WTC11 (cell line): ENCODE measurements at places on chromosomes 3 and 15. TPM values are rescaled to one million over a fixed set of nuclear protein-coding genes. Genes with fewer than 3 reads are reported as not detected.
A peak's percentile ranks its signal among the peaks of the same experiment; 100 is the strongest.

Gene PP2D1
- total RNA-seq = not detected in 3 replicates

GRCh38 chr3:186234152-186234551 lies 125.3 kb upstream of the ETV5 start:
- no peaks in the 10 kb centered on the region for H3K36me3 ChIP-seq
- peaks cover 9% of the 10 kb centered on the region for H3K4me1 ChIP-seq
- no peak for DNase-seq
- no peak overlapping the region for H3K4me3 ChIP-seq

- no peak overlapping the region for H3K27ac ChIP-seq
- H3K36me3 ChIP-seq = peaks cover 23% of the 10 kb centered on the region
- no peak overlapping the region for H3K4me3 ChIP-seq
- no peak for DNase-seq
- H3K27me3 ChIP-seq = no peaks in the 10 kb centered on the region
- H3K4me1 ChIP-seq = peaks cover 36% of the 10 kb centered on the region
Measured at GRCh38 chr15:69194025-69194827, 33.8 kb downstream of the GLCE start.

DNA sequence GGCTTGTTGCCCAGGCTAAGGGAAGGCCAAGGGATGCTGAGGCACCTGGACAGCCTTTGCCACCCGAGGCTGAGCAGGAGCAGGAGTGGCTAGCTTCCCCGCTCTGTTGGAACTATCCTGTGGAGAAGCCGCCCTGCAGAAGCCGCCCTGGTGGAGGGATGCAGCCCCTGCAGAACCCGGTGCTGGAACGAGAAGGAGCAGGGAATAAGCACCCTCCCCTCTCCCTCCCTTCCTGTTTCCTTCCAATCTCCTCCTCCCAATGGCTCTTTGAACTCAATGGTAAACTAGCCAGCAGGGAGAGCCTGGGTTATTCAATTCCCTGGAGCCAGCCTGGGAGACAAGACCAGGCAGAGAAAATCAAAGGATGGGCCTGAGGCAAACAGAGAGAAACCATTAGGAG lies 11.8 kb upstream of the HRG start:
- peaks cover 22% of the 10 kb centered on the region for H3K4me1 ChIP-seq
- H3K36me3 ChIP-seq = peaks cover 29% of the 10 kb centered on the region
- peaks cover 11% of the 10 kb centered on the region; the same call in 1 of the 2 replicates for H3K27me3 ChIP-seq
- H3K27ac ChIP-seq = no peak overlapping the region
- peak; percentile 72 for DNase-seq

DNA sequence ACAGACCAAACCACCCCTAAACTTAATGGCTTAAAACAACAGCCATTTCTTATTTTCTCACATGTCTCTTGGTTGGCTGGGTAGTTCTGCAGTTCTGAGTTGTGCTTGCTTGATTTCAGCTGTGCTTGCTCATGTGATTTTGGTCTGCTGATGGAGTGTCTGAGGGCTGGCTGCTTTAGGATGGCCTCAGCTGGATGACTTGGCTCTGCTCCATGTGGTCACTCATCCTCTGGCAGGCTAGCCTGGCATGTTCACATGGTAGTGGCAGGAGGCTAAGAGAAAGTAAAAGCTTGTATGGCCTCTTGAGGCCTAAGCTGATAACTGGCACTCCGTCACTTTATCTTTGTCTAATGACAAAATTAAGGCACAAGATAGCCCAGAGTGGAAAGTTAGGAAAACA lies 4.1 kb downstream of the SV2B start:
- H3K4me3 ChIP-seq = no peak overlapping the region
- peaks cover 17% of the 10 kb centered on the region for H3K4me1 ChIP-seq
- DNase-seq = no peak
- H3K27me3 ChIP-seq = peaks cover 54% of the 10 kb centered on the region

Gene EPHB3
- 5.3 to 11.4 TPM (median 6.3 TPM) in 3 replicates for total RNA-seq

- no peak for DNase-seq
- H3K27ac ChIP-seq = 0 out of 2 replicates have a peak overlapping the region, but pooled peaks have one; percentile 10
- H3K4me3 ChIP-seq = no peak overlapping the region
- H3K4me1 ChIP-seq = peaks cover 46% of the 10 kb centered on the region
- no peaks in the 10 kb centered on the region for H3K36me3 ChIP-seq
Measured at GRCh38 chr3:56131974-56132590, 336.2 kb downstream of the ERC2 start.

DNA sequence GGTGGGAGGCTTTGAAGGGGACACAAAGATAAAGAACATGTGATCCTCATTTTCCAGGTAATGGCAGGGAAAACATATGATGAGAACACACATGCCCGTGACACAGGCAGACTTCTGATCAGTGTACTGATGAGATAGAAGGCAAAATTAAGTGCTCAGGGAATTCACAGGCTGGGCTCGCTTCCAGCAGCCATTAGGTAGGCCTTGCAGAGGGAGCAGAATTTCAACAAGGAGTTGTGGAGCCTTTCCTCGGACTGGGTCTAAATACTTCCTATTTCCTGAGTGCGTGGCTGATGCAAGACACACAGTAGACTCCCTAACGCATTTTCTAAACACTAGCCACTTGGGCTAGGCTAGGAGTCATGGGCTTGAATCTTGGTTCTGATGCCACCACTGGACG lies 74.0 kb upstream of the ETV5 start:
- no peak overlapping the region for H3K4me3 ChIP-seq
- H3K27me3 ChIP-seq = peaks cover 9% of the 10 kb centered on the region
- peaks cover 3% of the 10 kb centered on the region; the same call in 1 of the 2 replicates for H3K4me1 ChIP-seq
- no peak for DNase-seq

Gene CHAC1
- total RNA-seq = 17.2 to 31.0 TPM (median 17.7 TPM) in 3 replicates

GRCh38 chr3:10952525-10952924 lies 40.0 kb upstream of the SLC6A1 start:
- no peaks in the 10 kb centered on the region for H3K36me3 ChIP-seq
- no peaks in the 10 kb centered on the region; the same call in 1 of the 2 replicates for H3K27me3 ChIP-seq
- DNase-seq = no peak
- no peak overlapping the region for H3K27ac ChIP-seq
- no peaks in the 10 kb centered on the region for H3K4me1 ChIP-seq
- H3K4me3 ChIP-seq = no peak overlapping the region

DNA sequence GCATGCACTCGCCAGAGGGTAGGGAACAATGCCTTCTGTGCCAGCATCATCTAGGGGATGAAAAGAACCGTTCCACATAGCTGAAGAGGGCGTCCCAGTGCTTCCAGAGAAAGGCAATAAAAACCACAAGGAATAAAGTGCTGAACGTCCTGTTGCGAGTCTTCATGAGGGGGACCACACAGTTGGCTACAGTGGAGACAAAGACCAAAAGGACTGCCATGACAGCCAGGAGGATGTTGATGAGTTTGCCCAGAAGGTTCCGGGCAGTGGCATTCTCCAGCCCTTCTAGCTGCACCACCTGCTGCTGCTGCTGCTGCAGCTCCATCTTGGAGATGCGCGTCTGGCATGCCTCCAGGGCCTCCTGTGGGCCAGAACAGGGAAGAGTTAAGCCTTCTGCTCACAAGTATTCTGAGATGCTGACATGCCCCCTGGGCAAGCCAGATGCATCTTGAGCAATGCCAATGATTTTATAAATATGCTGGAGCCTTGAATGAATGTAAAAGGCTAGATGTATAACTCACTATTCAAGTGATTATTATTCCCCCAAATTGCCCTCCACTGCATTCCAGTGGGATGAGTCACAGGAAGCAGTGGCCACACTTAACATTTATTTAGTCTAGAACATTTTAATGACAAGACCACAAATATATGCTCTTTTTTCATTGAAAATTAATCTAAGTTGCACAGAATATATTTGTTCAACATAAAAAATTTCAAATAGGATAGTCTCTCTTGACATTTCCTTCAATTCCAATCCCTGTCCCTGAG lies 45.1 kb upstream of the PLXND1 start:
- peak; percentile 44 for DNase-seq
- no peak overlapping the region for H3K4me3 ChIP-seq
- peaks cover 49% of the 10 kb centered on the region for H3K4me1 ChIP-seq
- no peaks in the 10 kb centered on the region for H3K36me3 ChIP-seq
- no peaks in the 10 kb centered on the region for H3K27me3 ChIP-seq

Gene IL17RB
- 5.3 to 6.4 TPM (median 5.6 TPM) in 3 replicates for total RNA-seq

DNA sequence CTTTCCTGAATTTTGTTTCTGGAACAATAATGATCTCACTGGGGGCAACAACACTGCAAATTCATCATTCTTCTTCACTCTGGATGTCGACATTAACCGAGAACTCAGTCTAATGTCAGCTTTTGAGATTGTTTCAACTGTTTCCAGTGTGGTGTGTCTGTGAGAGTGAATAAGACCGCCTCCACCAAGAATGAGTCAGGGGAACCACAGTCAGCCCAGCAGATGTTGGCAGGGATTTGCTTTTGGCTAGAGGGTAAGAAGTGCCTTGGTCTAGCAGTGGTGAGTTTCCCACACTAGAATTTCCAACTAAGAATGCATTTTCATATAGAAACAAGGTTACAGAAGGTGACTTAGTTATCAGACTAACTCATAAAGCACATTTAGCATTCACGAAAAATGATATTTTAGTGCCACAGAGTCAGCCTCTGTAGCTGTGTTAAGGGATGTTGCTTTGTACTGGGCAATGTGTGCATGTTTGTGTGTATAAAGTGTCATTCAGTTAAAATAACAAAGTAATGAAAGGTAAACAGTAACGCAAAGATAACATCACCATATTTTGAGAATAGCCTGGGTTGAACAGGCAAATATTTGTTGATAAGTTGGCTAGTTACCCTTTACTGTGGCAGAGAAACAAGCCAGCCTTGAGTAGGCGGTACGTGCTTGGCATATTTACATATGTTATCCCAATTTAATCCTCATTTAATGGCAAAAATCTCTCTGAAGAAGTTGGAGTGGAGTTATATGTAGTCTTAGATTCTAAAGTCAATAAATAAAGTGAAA lies 33.8 kb downstream of the DRD3 start:
- no peak overlapping the region for H3K4me3 ChIP-seq
- H3K36me3 ChIP-seq = no peaks in the 10 kb centered on the region
- H3K4me1 ChIP-seq = peaks cover 5% of the 10 kb centered on the region
- DNase-seq = no peak
- peaks cover 3% of the 10 kb centered on the region; the same call in 1 of the 2 replicates for H3K27me3 ChIP-seq
- H3K27ac ChIP-seq = no peak overlapping the region

Gene STOML1
- 5.0 to 5.5 TPM (median 5.4 TPM) in 3 replicates for total RNA-seq

Gene ADPGK
- total RNA-seq = 30.8 to 37.9 TPM (median 34.1 TPM) in 3 replicates

Gene C2CD4A
- 0.32 to 0.42 TPM (median 0.41 TPM) in 3 replicates for total RNA-seq

GRCh38 chr3:69014022-69014580 lies 617 bp upstream of the EOGT start:
- H3K4me1 ChIP-seq = peaks cover 65% of the 10 kb centered on the region
- H3K36me3 ChIP-seq = peaks cover 13% of the 10 kb centered on the region
- no peak for DNase-seq
- H3K4me3 ChIP-seq = peak overlapping the region; percentile 64
- no peak overlapping the region for H3K27ac ChIP-seq
- H3K27me3 ChIP-seq = peaks cover 3% of the 10 kb centered on the region; the same call in 1 of the 2 replicates

GRCh38 chr3:66606868-66607267 lies 106.0 kb upstream of the LRIG1 start:
- H3K27me3 ChIP-seq = no peaks in the 10 kb centered on the region
- peaks cover 36% of the 10 kb centered on the region for H3K4me1 ChIP-seq
- DNase-seq = no peak
- no peak overlapping the region for H3K27ac ChIP-seq
- no peak overlapping the region for H3K4me3 ChIP-seq
- peaks cover 8% of the 10 kb centered on the region; the same call in 1 of the 2 replicates for H3K36me3 ChIP-seq
